Stimulated activated CD4-positive, alpha-beta T cell treated with anti-CD3 and anti-CD28 coated beads, Interleukin-1b, Interleukin-23, amount 100 ng/mL, for 1 hour (primary cell): ENCODE measurements at places on chromosomes 2 and 18.

GRCh38 chr2:128595763-128596395 lies 277.2 kb upstream of the HS6ST1 start:
- DNase-seq = no peak

GRCh38 chr18:59139291-59139614 lies 431 bp upstream of the SEC11C start:
- DNase-seq = peak; percentile 83

GRCh38 chr18:76451396-76452331 lies 43.4 kb downstream of the ZNF516 start:
- no peak for DNase-seq

DNA sequence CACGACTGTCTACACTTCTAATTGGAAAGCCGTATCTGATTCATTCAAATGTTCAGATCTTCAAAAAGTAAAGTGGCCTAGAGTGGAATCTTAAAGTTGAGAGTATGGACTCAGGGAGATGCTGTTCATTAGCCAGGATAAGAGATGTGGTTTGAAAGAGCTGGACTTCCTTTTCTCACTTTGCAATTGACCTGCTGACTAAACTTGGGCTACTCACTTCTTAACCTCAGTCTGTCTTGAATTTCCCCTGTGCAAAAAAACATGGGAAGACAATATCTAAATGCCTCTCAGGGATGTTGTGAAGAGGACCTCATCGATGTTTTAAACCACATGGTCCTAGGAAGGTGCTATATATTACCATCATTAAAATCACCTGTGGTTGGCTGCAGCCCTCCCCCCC lies 64.1 kb downstream of the BCL2 start:
- DNase-seq = no peak

GRCh38 chr2:71358931-71359671 lies 27.5 kb downstream of the ZNF638 start:
- DNase-seq = no peak

DNA sequence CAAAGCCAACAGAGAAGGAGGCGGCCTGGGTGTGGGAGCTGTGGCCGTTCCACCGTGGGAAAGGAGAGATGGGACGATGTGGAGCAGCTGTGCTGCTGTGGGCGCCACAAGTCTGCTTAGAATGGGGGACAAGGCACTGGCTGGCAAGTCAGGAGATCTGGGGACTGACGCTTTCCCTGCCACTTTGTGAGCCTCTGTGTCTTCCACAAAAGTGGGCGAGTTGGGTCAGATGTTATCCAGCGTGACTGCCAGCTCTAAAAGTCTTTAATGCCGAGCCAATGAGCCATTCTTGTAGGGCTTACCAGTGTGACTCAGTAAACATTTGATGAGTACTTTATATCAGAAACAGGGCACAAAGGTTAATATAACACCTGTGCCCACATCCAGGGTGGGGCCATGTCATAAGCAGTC lies 113.6 kb upstream of the MGAT5 start:
- DNase-seq = no peak

- no peak for DNase-seq
These were observed 178.0 kb downstream of the MCFD2 start for GRCh38 chr2:46737577-46737976.

DNA sequence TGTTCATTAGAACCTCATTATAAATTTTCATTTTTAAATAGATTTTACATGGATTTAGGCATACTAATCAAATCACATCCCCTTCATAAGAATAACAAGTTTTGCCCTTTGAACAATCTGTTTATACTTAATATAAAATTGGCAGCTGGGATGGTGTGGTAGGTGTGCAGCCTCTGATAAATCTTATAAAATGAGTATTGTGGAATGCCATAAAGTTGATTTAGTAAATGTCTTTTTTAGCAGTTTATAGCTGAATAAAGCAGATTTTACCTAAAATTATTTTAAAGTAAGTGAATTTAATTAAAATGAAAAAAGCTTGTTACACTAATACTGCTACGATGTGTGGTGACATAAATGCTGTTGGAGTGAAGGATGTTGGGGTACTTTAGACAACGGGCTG lies 35.5 kb downstream of the VAPA start:
- DNase-seq = no peak

DNA sequence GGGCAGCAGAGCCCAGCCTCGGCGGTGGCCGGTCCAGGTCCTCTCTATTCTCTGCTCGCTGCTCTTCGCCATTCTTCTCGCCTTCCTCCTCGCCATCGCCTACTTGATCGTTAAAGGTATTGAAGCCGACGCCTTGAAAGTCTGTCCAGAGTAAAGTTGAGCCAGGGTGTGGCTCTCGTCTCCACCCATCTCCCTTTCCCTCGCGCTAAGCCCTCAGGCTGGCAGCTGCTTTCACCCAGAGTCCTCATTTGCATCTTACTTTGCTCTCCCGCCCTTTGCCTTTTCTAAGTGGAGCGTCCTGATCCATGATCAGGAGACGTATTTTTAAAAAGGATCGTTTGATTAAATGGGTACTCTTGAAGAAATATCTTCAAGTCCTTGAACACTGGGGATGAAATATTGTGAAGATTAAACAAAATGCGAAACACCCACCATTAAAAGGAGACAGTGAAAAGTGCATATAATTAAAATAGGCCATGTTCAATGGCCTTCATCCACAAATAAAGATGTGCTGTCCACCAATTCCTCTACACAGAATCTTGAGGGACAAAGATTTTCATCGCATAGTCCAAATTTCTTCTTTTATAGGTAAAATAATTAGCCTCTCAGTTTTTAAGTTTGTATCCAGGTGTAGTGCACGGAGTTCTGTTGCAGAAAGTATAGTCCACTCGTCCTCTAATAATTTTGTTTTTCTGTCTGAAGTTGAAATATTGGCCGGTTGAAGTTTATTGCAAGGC lies 657 bp downstream of the ARL6IP6 start:
- DNase-seq = no peak

- no peak for DNase-seq
These were observed 622.5 kb downstream of the RNF144A start for GRCh38 chr2:7539760-7540159.

GRCh38 chr2:226977775-226978190 lies 141.9 kb downstream of the RHBDD1 start:
- DNase-seq = no peak

DNA sequence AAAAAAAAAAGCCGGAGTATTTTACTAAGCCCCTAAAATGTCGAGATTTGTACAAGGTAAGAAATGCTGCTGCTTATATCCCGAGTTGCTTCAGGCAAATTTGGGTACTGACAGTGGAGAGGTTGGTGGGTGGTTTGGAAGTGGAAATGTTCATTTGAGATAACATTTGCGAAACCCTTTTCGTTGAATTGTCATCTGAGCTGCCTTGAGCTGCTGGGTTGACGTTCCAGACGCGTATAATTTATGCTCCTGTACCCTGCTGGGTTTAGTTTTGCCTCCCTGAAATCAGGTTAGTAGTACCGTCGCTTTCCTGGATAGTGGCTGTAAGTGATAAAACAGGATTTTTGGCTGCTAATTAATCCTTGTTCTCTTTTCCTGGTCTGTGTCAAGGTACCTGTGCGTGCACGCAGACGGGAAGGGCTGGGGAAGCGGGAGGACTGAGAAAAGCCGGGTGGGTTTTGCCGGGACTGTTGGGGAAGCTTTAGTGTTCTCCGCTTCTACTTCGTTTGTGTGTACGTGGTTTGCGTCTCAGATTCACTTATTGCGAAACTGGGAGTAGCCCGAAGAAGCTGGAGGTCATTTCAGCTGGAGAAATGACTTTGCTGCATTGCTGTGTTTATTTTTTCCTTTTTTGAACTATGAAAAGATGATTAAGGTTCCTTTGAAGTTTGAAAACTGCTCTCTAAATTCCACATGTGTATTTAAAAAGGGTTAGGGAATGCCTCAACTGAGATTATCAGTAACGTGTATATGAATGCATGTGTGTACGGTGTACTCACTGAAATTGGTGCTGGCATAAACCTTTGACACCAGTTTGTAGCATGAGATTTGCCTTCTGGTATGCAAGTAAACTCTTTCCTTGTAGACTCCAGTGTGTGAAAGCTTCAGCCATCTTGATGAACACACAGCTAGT lies 709 bp downstream of the UGP2 start:
- no peak for DNase-seq

- DNase-seq = no peak
These were observed 13.2 kb upstream of the SLC25A52 start for GRCh38 chr18:31773774-31774476.

- DNase-seq = no peak
These were observed 325.6 kb upstream of the VRK2 start for GRCh38 chr2:57720728-57721627.

GRCh38 chr2:102789349-102790090 lies 27.7 kb downstream of the TMEM182 start:
- DNase-seq = no peak

- DNase-seq = no peak
These were observed 107.8 kb upstream of the REV1 start for GRCh38 chr2:99597616-99598015.

DNA sequence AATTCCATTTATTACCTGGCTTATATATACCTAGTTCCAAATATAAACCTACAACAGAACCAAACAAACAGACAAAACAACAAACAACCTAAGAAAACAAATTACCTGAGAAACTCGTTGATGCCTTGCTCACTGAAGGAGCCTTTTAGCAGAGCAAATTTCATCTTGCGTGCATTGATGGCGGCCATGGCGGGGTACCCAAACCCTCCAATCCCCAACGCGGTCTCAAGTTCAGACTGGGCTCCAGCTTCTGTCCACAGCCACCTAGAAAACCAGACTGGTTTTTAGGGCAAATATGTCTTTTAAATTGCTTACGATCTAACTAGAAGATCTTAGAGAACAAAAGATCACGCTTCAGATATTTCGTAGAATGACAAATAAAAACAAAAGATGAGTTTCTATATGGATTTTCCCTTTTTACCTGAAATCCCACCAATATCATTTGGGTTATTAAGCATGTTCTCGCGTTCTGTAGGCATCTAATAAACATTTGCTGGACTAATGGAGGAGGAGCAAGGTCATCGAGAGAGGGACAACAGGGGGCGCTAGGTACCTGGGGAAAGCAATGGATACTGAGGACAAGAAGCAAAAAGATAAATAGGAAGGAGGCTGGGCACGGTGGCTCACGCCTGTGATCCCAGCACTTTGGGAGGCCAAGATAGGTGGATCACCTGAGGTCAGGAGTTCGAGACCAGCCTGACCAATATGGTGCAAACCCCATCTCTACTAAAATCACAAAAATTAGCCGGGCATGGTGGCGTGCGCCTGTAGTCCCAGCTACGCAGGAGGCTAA lies 25.2 kb downstream of the PDIA6 start:
- DNase-seq = no peak

DNA sequence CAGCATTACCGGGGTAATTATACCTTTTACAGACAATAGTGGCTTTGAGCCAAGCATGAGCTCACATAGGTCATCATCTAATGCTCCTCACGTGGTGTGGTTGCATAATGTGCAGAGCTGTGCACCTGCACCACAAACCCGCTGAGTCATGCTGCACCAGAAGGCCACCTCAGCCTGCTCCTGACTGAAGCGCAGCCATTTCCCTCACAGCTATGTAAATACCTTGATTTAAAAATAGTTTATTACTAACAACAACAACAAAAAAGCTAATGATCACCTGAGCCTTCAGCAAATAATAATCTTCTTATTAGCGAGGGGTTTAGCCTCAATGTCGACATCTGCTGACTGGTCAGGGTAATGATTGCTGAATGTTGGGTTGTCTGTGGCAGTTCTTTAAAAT lies 238.8 kb downstream of the MBD5 start:
- no peak for DNase-seq

DNA sequence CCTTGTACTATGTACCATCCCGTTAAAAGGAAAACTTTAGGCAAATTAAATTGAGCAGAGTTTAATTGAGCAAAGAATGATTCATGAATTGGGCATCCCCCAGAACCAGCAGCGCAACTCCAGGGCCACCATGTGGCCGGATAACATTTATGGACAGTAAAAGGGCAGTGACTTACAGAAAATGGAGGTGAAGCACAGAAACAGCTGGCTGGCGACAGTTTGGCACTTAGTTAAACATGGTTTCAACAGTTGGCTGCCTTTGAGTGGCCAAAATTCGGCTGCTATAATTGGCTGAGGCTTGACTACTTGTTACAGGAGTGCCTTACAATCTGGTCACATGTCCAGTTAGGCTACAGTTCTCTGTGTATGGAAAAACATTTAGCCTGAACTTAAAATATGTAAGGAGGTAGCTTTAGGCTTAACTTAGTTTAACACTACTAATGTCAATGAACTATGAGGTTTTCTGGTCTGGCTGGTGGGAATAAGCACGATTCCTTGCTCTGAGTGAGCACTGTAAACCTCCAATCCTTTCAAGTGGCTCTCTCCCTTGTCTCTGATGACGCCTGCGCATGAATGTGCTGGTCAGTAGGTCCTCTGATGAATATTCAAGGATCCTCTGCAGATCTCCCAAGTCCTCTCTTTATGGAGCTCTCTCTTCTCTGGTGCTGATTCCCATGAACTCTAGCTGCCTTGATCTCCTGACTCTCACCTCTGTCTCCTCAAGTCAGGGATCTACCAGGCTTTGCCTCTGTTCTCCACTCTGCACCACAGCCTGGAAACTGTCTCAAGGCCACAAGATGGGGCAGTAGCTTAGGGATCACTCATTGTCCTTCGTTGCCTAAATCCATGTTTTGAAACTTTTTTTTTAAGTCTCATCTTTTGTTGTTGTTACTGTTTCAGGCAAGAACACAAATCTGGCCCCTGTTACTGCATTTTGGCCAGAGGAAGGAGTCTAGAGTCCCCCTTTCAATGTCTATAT lies 24.4 kb upstream of the RAB31 start:
- DNase-seq = no peak

GRCh38 chr2:117686699-117687098 lies 127.8 kb upstream of the DDX18 start:
- no peak for DNase-seq

DNA sequence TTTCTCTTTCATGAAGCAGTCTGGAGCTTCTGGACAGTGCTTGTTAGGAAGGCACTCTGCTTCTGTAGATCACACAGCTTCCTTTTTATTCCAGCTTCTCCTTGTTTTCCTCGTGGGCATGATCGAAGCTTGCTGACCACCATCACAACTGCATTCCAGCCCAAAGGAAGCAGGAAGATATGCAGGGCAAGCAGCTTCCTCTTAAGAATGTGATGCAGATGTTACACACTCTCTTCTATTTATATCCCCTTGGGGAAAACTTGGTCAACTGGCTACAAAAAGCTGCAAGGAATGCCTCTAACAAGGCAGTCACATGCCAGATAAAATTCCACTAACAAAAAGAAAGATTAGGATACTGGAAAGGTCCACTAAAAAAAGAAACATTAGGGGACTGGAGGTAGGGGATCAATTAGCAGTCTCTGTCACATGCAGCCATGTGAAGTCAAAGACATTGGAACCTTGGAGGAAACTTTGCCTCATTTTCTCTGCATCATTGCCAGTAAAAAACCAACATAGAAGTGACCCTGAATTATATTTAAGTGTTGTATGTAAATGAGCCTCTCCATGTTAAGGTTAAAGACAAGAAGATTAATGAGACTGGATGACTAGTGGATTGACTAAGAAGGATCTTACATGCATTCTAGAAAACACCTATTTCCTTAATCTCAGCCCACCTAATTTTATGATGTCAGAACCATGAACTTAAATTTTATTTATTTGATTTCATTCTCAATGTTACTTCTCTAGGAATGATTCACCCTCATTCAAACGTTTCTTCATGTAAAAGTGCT lies 98.3 kb downstream of the NAB1 start:
- DNase-seq = no peak
